ENCODE measurements at places on chromosomes 7 and 10.

- DNase-seq: no peak
Observed at GRCh38 chr7:133633055-133633454, 380.2 kb downstream of the EXOC4 start.

GRCh38 chr10:48714088-48714487, 29.4 kb downstream of the WDFY4 start:
- DNase-seq: no peak

DNA sequence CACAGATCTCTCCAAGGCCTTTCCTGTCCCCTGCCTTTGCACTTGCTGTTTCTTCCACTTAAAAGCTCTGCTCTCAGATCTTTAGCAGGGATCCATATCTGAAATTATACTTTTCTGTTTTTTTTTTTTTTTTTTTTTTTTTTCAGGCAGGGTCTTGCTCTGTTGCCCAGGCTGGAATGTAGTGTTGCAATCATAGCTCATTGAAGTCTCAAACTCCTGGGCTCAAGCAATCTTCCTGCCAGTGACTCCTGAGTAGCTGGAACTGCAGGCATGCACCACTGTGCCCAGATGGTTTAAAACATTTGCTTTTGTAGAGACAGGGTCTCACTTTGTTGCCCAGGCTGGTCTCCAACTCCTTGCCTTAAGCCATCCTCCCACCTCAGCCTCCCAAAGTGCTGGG, 5.0 kb upstream of the TSPAN15 start:
- DNase-seq: no peak

- peak; percentile 55 for DNase-seq
Observed at GRCh38 chr10:101272229-101272868, 43.1 kb upstream of the LBX1 start.

GRCh38 chr7:158530800-158531609, 56.6 kb downstream of the PTPRN2 start:
- no peak for DNase-seq
